Activated naive CD4-positive, alpha-beta T cell treated with anti-CD3 and anti-CD28 coated beads, Interleukin-2, amount 50 U/mL, for 16 hours (primary cell): ENCODE measurements at places on chromosomes 6 and 20.

GRCh38 chr20:2259731-2260130, 36.1 kb upstream of the TGM3 start:
- no peak for DNase-seq

GRCh38 chr6:86609549-86610388, 327.6 kb upstream of the HTR1E start:
- no peak for DNase-seq

- no peak for DNase-seq
Measured at GRCh38 chr6:3442431-3443220, 14.2 kb downstream of the SLC22A23 start.

- DNase-seq = no peak
Measured at GRCh38 chr6:28758046-28758817, 165.6 kb downstream of the TRIM27 start.

GRCh38 chr20:46640044-46640443, 11.2 kb downstream of the SLC13A3 start:
- DNase-seq = no peak

- no peak for DNase-seq
Measured at GRCh38 chr6:41054511-41054910, 1.5 kb downstream of the APOBEC2 start.

- DNase-seq = peak; percentile 49
Measured at GRCh38 chr6:157893238-157893637, 70.2 kb downstream of the SNX9 start.

GRCh38 chr6:131363947-131364834, 208.8 kb upstream of the ARG1 start:
- DNase-seq = no peak

- DNase-seq = no peak
Measured at GRCh38 chr20:10823585-10823984, 149.8 kb upstream of the JAG1 start.

GRCh38 chr6:97085772-97086171, 161.2 kb downstream of the KLHL32 start:
- no peak for DNase-seq

GRCh38 chr20:40704828-40705227, 15.8 kb upstream of the MAFB start:
- DNase-seq = no peak

DNA sequence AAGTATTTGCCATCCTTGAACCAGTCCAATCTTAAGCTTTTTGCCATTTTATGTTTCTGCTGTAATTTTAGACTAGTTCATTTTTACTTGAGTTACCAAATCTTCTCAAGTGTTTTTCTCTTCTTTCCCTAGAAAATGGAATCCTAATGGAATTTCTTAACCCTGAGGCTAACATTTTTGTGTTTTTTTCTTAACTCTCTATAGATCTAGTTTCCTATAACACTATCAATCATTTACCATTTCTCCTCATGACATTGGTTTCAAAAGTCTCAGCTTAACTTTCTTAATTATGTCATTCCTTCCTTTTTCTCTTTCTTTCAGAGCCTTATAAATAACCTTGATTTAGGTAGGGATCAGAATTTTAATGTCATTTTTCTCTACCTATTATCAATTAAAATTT, 54.8 kb downstream of the SENP6 start:
- no peak for DNase-seq

- DNase-seq = no peak
Measured at GRCh38 chr20:2023151-2023550, 29.3 kb upstream of the PDYN start.

DNA sequence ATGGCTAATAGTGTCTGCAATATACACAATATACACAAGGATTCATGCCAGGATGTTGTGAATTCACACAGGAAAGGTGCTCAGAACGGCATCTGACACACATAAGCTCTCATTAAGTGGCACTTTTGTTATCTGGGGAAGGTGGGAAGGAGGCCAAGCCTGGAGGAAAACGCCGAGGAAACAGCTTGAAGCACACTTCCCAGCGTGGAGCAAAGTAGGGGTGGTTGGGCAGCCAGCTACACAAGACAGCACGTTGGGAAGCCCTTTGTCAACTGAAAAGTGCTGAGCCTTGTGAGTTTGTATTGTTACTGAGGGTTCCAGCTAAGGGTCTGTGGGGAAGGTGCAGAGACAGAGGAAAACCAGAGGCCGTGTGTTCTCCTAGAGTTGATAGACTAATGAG, 181.0 kb downstream of the ZMYND8 start:
- no peak for DNase-seq

- no peak for DNase-seq
Measured at GRCh38 chr6:90098001-90098531, 198.6 kb downstream of the BACH2 start.

- no peak for DNase-seq
Measured at GRCh38 chr20:60310560-60311349, 352.5 kb downstream of the CDH26 start.

- DNase-seq = no peak
Measured at GRCh38 chr20:11350126-11351005, 567.3 kb upstream of the BTBD3 start.

DNA sequence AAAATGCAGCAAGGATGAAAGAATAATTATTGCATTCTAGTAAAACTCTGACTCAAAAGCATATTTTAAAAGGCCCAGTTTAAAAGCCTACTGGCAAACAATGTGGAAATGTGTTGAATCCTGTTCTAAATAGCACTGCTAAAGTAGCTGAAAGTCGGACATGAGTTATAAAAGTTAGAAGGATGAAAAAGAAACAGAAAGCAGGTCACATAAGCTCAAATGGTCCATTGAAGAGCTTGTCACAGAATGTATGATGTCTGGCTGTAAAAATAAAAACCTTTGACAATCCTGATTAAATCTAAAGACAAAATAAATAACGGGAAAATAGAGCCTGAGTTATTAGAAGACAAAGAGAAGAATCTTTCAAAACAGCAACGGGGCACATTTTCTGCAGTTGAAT, 218.6 kb upstream of the UFL1 start:
- DNase-seq = no peak

GRCh38 chr20:53718142-53719021, 124.7 kb upstream of the ZNF217 start:
- DNase-seq = no peak

DNA sequence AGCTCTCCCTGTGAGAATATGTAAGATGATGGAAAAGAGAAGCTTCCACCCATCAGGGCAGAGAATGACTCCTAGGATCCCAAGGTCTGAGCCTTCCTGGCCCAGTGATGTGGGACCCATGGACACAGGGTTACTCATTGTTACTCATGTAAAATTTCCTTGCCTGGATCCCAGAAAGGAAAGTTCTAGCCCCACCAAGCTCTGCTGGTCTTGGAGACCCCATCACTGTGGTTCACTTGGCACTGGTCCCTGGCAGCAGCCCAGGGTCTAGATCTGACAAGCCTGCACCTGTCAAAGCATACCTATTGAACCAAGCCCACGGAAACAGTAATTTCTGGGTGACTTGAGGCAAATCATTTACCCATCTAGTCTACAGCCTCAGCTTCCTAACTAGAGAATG, 22.1 kb downstream of the MDGA1 start:
- DNase-seq = no peak

DNA sequence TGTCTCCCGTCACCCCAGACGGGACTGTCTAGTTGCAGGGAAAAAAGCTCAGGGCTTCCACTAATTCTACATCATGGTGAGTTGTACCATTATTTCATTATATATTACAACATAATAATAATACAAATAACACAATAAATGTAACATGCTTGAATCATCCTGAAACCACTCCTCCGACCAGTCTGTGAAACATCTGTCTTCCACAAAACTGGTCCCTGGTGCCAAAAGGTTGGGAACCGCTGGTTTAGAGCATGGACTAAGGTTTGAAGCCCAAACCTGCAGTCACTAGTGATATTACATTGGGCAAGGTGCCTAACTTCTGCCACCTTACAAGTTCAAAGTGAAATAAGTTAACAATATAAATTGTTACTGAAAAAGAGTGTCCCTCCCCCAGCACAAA, 175.7 kb downstream of the PDE10A start:
- DNase-seq = no peak

- no peak for DNase-seq
Measured at GRCh38 chr6:34057790-34058189, 88.1 kb downstream of the GRM4 start.

DNA sequence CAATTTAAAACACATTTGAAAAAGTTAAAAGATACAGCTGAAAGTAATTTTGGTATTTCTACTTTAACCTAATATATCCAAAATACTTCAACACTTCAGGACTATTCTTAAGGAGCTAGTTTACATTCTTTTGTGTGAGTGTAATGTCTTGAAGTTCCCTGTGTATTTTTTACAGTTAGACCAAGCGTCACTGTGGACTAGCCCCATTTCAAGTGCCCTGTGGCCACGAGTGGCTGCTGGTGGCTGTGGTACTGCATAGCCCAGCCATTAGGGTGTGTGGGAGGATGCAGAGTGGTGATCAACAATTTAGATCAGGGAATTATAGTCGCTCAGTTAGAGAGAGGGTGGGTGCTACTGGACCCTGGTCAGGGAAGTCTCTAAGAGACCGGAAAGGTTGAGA, 869 bp upstream of the CST5 start:
- no peak for DNase-seq

GRCh38 chr6:81748994-81749393, 3.5 kb downstream of the TENT5A start:
- no peak for DNase-seq

DNA sequence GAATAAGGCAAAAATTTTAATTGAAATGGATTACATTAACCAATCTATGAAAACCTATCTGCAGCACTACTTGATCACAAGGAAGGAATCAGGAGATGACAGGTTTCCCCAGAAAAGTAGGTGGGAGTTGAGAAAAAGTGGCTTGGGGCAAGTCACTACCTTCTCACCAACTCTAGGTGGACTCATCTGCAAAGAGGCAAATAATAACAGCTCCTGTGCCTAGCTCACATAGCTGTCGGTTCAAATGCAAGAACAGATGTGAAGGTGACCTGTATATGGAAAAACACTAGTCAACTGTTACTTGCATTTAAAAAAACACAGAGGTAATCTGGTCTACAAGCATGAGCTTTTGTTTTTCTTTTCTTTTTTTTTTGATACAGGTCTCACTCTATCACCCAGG, 67.2 kb downstream of the POPDC3 start:
- DNase-seq = no peak

GRCh38 chr6:138977646-138978167, 10.3 kb downstream of the REPS1 start:
- DNase-seq = no peak

DNA sequence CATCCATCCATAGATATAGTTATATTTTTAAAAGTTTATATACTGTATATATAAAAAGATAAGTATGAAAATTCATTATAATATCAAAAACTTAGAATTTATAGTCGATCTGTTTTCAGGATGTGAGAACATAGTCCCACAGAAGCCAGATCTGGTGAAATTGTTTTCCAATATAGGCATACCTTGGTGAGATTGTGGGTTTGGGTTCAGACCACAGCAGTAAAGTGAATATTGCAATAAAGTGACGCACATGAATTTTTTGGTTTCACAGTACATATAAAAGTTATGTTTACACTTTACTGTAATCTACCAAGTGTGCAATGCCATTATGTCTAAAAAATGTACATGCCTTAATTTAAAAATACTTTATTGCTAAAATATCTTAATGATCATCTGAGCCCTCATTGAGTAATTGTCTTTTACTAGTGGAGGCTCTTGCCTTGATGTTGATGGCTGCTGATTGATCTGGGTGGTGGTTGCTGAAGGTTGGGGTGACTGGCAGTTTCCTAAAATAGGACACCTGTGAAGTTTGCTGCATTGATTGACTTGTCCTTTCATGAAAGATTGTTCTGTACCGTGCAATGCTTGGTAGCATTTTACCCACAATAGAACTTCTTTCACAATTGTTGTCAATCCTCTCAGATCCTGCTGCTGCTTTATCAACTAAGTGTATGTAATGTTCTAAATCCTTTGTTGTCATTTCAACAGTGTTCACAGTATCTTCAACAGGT, 29.8 kb downstream of the AIG1 start:
- DNase-seq = no peak
